Sciatic nerve (tissue), 2 donors: ENCODE measurements at places on chromosomes 12 and 14.

GRCh38 chr12:31783996-31784645 lies 55.3 kb upstream of the AMN1 start:
- no peak for DNase-seq

GRCh38 chr12:54136844-54137580 lies 51.8 kb downstream of the SMUG1 start:
- no peak for DNase-seq

- no peak for DNase-seq
Measured at GRCh38 chr12:124231980-124232653, 62.8 kb upstream of the RFLNA start.

GRCh38 chr12:89935850-89936249 lies 227.2 kb upstream of the ATP2B1 start:
- no peak for DNase-seq

DNA sequence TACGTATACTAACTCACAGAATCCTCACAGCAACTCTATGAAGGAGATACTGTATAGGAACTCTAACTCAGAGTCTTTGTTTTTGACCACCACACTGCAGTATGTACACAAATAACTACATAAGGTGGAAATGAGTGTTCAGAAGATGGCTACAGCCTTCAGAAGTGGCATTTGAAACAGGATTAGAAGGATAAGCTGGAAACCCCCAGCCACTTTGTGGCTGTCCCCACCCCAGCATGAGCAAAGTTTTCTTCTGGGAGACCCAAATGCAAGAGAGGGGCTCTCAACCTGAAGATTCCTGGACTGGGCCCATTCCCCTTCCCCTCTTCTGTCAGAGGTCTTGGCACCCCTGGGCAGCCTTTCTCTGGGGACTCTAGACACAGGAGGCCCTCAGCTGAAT lies 43.2 kb upstream of the PNMA1 start:
- no peak for DNase-seq

DNA sequence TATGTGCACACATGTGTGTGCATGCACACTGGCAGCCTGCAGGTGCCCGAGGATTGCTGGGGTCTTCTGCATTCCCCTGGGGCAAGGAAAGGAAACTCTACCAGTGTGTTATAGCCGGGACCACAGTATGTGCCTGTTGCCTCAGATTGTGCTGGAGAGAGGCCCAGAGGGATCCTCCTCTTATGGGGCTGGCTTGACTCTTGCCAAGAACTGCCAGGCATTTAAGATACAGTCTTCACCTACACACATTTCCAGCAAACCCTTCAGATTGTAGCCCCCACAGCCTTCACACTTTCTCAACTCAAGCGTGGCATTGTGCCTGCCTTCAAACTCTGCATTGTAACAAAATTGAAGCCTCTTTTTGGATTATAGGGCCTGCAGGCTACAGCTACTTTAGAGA lies 176.7 kb upstream of the DYRK2 start:
- DNase-seq = no peak

DNA sequence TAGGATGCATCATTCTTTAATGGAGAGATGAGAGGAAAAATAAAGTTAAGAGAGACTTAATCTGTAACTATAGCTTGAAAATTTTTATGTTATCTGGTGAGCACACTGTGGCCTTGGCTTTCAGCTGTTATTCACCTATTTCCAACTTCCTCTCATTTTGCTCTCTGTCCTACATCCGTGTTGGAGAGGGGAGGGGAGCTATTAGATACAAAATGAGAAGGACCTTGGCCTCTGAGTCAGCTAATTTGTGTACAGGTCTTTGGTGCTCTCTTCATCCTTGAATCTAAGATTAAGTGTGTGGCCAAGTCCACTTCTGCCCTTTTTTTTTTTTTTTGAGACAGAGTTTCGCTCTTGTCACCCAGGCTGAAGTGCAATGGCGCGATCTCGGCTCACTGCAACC lies 887 bp upstream of the APOBEC1 start:
- DNase-seq = no peak

- no peak for DNase-seq
Measured at GRCh38 chr12:25317553-25317952, 66.8 kb upstream of the KRAS start.

- DNase-seq = peak; percentile 13
Measured at GRCh38 chr14:71141701-71142374, 234.6 kb downstream of the PCNX1 start.

- DNase-seq = no peak
Measured at GRCh38 chr12:49952391-49953055, 2.0 kb downstream of the AQP2 start.

DNA sequence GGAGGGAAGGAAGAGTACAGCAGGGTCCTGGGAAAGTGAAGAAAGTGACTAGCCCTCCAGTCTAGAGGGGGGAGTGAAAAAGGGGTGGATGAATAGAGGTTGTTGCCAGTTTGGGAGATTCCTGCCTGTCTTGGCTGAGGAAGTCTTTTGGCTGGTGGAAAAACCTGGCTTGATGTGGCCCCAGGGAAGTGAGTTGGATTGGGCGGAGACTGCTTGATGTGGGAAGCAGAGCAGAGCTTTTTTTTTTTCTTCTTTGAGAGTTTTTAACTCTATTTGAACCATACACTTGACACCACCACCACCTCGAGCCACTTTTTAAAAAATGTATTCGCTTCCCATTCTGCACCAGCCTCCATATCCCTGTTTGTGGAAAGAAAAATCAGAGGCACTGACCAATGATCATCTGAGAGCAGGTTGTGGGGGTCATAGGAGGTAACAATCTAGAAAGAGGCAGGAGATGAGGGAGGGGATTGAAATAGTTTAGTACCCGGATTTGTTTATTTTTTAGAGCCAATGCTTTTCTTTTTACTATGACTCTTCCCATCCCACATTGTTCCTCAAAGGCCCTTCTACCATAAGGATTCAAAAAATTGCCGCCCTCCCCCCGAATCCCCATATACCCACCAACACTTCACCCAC lies 690 bp upstream of the DTX3 start:
- no peak for DNase-seq

DNA sequence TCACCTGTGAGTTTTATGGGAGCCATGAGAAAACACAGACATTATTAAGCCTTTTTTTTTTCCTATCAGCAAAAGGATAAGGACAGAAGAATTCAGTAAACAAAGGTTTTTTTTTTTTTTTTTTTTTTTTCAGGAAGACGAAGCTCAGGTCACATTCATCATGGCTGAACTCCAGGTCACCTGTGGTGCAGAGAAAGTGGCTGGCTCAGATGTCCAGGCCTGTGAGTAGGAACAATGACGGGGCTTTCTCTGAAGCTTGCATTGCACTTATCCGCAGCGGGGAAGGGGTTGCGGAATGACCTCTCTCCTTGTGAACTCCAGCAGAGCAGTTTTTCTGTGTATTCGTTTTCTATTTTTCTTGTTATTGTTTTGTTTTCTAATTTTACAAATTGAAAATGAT lies 759.6 kb upstream of the TMEM132C start:
- no peak for DNase-seq

DNA sequence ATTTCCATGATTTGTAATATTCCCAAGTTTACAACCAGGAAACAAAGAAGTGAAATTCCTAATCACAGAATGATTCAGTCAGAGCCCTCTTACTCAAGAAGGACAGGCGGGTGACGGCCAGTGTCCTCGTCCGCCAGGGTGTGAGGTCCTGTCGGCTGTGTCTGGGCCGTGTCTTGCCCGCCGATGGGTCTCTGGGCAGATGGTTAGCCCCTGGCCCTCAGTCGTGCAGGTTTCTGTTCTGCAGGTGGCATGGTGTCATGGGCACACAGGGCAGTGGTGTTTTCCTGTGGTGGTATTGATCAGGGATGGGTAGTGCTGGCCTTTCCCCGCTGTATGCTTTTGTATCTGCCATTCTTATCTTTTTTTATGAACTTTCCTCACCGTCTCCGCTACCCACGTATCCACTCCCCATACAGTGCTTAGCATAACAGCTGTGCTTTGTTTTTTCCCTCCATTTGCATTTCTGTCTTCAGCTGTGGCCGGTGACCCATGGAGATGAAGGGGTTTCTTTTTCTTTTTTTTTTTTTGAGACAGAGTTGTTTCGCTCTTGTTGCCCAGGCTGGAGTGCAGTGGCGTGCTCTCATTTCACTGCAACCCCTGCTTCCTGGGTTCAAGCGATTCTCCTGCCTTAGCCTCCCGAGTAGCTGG lies 100.7 kb downstream of the TSPAN9 start:
- no peak for DNase-seq

DNA sequence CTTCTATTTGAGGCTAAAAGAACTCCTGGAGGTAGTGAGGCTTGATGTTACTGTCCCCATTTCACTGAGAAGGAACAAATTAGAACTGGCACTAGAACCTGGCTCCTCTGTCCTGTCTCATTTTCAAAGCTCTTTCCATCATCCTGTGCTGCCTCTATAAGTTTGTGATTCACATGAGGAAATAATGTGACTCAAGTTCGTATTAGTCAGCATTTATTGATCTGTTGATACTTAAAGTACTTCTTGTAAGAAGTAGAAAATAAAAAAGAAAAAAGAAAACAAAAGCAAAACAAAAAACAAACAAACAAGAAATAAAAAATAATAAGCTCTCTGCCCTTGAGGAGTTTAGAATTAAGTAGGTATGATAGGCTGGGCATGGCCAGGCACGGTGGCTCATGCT lies 2.3 kb upstream of the ESPL1 start:
- DNase-seq = no peak

GRCh38 chr12:105226219-105226618 lies 9.8 kb downstream of the APPL2 start:
- peak; percentile 79 for DNase-seq

GRCh38 chr14:99529899-99530298 lies 48.7 kb downstream of the CCNK start:
- no peak for DNase-seq

- DNase-seq = no peak
Measured at GRCh38 chr14:64910847-64911495, 3.3 kb upstream of the CHURC1 start.

DNA sequence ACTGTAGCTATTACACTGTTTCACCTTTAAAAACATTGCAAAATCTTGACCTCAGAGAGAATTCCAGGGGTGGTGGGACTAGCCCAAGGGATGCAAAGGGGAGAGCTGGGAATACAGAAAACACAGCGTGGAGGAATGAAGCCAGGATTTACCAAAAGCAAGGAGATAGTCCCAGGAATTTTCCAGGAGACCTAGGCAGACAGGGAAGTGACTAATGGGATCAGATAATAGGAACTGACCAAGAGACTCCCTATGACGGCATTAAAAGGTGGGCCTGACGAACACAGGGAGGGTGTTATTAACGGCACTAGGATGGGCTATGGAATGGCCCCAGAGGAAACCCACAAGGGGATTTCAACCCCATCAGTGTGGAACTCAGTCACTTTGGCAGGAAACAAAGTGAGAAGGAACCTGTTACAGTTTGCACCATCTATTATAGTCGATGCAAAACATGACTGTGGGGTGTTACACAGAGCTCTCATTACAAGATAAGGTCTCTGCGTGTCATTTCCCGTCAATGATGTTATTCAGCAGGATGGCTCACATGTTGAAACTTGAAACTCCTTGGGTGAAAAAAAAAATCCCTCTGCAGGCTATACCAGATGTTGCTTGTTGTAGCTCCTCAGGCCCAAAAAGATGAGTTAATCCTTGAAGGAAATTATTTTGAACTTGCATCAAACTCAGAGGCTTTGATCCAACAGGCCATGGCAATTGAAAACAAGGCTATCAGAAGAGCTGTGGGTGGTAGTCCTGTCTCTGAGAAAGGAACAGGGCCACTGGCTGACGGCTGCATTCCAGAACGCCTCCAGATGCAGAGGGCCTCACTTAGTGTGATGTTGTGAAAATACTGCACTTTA lies 58.7 kb downstream of the DRAM1 start:
- peak; percentile 67 for DNase-seq

- no peak for DNase-seq
Measured at GRCh38 chr12:53755451-53755891, 3.7 kb upstream of the CISTR start.

- no peak for DNase-seq
Measured at GRCh38 chr14:105152794-105153241, 15.8 kb downstream of the JAG2 start.

DNA sequence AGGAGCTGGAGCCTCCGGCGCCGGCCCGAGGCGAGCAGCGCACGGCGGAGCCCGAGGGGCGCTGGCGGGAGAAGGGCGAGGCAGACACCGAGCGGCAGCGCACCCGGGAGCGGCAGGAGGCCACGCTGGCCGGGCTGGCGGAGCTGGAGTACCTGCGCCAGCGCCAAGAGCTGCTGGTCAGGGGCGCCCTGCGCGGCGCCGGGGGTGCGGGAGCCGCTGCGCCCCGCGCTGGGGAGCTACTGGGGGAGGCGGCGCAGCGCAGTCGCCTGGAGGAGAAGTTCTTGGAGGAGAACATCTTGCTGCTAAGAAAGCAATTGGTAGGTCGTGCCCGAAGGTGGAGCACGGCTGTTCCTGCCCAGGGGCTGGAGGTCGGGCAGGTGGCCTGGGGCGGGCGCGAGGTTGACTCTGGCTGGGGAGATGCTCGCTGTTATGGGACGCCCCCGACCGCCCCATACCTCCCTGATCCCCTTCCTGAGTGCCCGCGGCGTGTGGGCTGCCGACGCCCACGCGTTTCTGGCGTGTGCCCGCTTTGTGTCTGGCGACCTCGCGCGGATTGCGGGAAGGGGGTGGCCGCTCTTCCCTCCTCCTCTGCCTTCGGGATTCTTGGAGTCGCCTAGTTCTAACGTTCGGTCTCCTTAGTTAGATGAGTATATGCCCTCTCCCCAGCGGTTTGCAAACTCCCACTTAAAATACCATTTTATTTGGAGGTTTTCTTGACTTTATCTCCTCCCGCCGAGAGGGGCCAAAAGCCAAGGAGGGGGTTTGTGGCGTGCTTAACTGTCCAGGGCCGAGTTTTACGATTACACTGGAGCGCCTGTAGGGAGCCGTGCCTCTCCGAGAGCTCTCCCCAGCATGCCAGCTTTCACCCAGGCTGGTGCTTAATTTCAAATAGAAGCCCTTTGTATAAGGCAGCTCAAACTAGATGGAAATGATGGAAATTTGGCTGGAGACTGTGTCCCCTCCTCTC lies 752 bp downstream of the DACT1 start:
- DNase-seq = peak; percentile 60

DNA sequence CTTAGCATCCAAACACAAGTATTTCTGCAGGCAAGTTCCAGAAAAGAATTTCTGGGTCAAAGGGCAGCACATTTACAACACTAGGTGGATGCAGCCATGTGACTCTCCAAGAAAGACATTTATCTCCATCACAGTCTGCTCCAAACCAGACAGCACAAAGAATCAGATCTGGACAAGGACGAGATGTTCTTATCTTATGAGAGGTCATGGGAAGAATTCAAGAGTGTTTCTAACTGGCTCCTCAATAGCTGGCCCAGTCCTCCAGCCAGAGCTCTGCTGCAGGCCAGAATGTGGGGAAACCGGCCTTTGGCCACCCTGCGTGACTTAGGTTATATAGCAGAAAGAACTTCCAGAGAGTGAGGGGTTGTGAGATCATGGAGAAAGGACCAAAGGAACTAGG lies 17.4 kb downstream of the TMEM119 start:
- no peak for DNase-seq

- no peak for DNase-seq
Measured at GRCh38 chr12:112468046-112468445, 49.3 kb downstream of the PTPN11 start.

GRCh38 chr14:100371773-100372172 lies 48.6 kb downstream of the SLC25A47 start:
- DNase-seq = no peak

DNA sequence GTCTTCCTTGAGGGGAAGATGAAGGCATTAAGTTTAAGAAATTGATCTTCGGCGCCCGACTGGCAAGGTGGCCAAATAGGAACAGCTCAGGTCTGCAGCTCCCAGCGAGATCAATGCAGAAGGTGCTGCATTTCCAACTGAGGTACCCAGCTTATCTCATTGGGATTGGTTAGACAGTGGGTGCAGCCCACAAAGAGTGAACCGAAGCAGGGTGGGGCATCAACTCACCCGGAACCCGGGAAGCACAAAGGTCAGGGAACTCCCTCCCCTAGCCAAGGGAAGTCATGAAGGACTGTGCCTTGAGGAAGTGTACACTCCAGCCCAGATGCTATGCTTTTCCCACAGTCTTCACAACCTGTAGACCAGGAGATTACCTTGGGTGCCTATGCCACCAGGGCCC lies 45.2 kb upstream of the AVPR1A start:
- no peak for DNase-seq
